ENCODE measurements at places on chromosomes 7 and 10.

DNA sequence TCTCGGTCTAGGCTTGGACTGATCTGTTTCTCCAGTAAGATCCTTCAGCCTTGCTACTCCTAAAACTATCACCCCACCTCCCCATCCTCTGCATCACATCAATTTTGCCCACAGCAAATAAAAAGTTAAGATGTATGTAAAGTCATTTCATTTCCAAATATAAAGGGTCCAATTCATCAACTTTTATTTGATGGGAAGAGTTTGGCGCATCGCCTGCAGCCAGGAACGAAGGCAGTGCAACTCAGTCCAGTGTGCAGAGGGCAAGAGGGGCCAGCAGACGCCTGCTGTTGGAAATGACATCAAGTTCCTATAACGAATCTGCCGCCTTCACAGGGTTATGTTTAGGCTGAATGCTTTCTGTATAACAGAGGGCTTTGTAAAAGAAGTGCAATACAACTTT, 97.0 kb downstream of the SVIL start:
- no peak for DNase-seq

GRCh38 chr7:106794276-106795083, 70.6 kb upstream of the PIK3CG start:
- no peak for DNase-seq

DNA sequence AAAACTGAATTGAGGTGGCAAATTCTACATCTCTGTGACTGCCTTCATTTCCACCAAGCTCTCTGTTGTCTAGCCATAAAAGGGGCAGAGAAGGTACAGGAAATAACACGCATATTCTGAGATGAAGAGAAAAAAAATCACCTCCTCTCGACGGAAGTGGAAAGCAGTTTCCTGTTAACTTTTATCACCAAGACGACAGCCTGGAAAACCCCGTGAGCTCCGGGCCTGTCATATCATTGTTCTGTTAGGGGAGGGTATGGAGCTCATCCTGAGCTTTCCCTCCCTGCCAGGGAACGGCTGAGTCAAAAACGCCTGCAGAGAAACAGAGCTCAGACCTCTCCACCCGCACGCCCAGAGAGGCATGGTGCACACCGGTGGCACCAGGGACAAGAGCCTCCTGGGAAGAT, 200.3 kb downstream of the PRPF18 start:
- peak; percentile 79 for DNase-seq

DNA sequence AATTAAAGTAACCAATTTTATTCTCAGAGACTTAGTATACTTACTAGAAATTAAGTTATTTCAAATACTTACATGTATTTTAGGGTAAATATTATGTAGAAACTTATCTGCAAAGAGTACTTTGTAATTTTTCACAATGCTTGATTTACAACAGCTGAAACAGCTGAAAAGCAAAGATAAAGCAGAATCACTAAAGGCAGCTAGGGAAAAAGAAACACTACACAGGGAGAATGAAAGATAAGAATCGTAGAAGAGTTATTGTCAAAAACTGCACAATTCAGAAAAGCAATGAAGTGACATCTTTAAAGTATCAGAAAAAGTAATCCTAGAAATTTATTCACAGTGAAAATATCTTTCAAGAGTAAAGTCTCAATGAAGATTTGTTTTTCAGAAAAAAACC, 69.7 kb upstream of the ZNF804B start:
- DNase-seq: no peak

GRCh38 chr10:79027147-79028055, 41.4 kb upstream of the ZMIZ1 start:
- no peak for DNase-seq

DNA sequence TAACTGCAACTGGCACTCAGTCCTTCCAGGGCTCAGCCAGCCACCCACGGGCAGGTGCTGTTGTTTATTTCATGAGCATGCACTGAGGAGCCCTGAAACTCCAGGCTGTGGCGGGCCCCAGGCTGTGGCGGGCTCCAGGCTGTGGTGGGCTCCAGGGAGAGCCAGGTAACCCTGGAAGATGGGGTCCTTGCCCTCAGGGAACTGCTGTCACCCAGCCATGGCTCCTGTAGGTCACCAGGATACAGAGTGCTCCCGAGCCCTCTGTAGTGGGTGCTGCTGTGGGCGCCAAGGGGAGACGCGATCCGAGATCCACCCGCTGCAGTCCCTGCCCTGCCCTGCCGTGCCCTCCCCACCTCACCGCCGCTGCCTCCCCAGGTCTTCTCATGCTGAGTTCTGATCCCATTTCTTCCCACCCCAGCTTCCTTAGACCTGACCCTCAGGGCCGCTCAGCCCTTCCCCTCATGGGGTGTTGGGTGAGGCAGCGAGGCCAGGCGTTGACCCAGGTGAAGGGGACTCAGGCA, 29.6 kb downstream of the LRRC27 start:
- no peak for DNase-seq

DNA sequence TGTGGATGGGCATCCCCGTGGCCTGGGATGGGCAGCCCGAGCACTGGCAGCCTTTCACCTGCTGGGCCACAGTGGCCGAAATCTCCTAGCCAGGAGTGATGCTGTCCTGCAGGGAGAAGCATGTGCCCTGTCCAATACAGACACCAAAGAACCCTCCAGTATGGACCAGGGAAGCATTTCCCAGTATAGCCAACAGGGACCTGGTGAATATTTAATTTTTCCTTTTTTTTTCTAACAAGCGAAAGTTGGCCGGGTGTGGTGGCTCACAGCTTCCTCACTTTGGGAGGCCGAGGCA, 11.0 kb downstream of the IMPDH1 start:
- DNase-seq: no peak

GRCh38 chr7:109246330-109247077, 676.8 kb downstream of the DNAJB9 start:
- no peak for DNase-seq

DNA sequence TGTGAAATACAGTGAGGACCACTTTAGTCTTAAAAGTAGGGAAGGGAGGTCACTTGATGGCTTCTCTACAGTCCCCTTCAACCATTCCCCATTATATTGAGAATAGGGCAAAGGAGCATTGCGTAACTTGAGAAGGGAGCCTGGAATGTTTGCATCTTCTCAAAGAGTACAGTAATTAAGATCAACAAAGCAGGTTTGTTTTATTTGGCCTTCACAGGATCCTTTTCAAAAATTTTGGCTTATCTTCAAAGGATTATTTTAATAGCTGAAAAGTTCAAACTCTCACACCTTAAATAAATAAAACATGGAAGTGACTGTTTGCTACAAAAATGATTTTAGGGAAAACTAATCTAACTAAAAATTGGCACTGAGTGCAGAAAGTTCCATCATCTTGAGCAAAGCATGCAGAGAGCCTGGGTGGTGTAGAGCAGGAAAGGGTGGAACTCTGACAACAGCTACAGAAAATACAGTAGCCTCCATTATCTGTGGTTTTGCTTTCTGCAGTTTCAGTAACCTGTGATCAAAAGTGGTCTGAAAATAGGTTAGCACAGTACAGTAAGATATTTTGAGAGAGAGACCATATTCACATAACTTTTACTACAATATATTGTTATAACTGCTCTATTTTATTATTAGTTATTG, 214.0 kb downstream of the MDFIC start:
- no peak for DNase-seq

DNA sequence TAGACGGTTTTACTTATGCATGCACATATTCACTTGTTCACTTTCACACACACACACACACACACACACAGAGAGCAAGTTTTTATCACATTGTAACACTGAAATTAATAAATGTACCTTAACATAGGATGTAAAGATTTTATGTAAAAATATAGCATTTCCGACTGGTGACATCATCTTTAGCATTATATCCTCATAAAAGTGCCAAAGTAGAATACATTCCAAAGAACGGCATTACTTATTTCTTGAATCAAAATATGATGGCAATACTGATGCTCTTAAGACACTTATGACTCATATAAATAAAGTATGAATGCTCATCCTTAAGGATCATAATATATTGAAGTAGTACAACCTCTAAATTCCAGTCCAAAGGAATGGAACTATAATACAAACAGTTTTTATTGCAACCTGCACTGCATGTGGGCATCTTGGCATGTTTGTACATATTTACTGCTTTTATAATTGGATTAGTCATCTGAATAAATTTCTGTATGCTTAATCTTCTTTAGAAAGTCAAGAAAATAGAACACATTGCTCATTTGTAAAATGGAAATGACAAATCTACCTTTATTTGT, 290.0 kb upstream of the SEMA3A start:
- no peak for DNase-seq

DNA sequence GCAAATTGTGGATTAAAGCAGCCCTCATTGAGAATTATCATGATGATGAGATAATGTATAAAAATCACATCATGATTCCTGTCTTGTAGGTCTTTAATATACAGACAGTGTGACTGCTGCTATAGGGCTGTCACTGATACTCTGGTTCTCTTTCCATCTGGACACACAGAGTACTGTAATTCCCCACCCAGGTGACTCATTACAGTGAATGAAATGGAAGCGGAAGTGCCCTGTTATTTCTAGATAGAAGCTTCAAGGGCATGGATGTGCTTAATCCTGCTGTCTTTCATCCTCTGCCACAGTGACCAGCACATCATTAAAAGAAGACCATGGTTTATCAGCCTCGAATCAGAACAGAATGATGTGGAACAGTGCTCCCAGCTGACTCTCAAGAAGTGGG, 1234.0 kb downstream of the SORCS3 start:
- no peak for DNase-seq

- no peak for DNase-seq
Observed at GRCh38 chr10:110061687-110062086, 53.9 kb downstream of the ADD3 start.

DNA sequence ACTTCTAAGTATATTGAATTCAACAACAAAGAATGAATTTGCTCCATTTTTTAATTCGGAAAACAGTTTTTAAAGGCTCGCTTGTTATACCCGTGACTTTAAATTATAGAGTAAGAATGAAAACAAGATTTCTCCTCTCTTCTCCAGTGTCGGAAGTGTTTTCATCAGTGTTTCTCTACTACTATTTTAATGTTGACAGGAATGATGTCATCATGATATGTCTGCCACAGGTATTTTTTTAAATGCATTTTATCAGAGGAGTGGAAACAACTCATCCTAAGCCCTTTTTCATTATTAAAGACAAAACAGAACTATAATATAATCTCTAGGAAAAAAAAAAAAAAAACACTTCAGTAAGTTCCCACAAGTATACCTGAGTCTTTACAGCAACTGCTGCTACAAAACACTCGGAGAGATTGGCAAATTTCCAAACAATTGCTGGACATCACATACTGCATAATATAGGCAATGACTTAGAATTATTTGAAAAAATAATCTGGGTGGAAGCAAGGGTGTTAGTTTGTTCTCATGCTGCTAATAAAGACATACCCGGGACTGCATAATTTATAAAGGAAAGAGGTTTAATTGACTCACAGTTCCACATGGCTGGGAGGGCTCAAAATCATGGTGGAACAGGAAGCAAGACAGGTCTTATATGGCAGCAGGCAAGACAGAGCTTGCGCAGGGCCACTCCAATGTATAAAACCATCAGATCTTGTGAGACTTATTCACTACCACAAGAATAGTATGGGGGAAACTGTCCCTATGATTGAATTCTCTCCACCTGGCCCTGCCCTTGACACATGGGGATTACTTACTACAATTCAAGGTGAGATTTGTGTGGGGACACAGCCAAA, 4.8 kb upstream of the RNF32 start:
- DNase-seq: no peak
